ENCODE measurements at places on chromosomes 6 and 20.

GRCh38 chr6:38524436-38525145 lies 115.1 kb downstream of the BTBD9 start:
- DNase-seq, result no peak

- DNase-seq, result no peak
Observed at GRCh38 chr6:112503091-112503596, 156.0 kb downstream of the RFPL4B start.

DNA sequence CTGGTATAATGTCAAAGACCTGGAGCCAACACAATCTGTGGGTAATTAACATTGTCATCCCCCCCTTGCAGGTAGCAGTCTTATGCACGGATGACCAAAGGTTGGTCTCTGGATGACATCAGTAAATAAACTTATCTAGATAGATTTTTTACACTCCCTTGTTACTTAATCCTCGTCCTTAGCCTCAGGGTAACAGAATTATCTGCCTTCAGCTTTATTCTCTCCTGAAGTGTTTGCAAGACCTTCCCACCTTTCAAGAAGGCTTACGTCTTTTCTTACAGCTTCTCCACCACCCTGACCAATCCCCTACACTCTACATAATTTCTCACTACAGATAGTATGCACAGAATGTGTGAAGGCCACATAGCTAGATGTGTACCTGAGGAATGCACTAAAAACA lies 434.8 kb upstream of the HTR1E start:
- no peak for DNase-seq

DNA sequence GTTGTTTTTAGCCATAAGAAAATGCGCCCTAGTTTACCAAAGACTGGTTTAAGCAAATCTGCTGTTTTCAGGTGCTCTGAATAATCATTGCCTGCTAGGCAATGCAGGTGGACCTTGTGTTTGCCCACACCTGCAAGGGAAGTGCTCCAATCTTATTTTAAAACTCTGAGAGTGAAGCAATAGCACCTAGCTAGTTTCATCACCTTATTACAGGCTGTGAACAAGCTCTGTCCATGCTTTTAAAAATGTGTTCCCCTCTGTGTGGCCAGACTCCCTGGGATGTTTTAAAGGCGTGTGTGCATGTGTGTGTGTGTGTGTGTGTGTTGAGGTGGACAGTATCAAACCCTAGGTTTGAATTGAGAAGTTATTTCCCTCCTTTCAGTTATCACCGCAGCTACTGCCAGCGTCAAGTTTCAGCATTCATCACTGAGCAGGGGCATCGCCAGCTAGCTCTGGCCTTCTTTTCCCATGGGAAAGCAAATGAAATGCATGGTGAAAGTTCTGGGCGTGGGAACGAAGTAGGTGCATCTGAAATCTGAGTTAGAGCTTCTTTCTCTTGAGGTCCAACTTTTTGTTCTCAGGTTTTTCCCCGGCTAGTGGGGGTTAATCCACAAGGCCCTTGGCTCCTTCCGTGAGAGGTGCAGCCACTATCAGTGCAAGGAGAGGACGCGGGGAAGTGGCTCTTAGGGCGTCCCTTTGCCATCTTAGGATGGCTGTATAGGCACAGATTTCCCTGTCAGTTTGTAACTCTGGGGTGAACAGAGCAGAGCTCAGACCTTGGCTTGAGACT lies 30.8 kb downstream of the DUSP22 start:
- DNase-seq, result peak; percentile 48

DNA sequence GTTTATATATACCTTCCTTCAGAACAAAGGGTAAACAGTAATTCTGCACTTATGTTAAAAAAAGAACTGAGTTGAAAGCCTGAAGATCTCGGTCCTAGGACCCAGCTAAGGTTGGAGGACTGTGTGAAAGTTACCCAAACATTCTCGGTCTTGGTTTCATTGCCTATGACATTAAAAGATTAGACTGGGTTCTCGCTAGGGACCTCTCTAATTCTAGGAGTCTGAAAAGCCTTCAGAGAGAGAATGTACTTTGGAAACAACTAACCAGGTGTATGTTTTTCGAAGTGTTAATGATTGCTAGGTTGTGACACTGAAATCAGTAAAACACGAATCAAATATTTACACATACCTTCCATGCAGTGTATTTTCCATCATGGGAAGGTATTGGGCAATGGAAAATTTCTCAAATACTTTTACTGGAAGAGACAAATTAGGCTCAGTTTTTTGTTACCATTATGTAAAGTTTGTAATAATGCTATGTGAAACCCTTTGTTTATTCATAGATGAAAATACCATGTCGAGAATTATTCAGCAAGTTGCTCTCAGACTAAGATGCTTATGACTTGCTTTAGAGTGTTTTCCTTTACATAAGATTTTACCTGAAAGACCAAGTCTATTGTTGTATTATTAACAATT lies 113.7 kb upstream of the LOC128125822 start:
- DNase-seq, result no peak
